Fibroblast of the aortic adventitia (primary cell): ENCODE measurements at places on chromosomes 7 and 10.

DNA sequence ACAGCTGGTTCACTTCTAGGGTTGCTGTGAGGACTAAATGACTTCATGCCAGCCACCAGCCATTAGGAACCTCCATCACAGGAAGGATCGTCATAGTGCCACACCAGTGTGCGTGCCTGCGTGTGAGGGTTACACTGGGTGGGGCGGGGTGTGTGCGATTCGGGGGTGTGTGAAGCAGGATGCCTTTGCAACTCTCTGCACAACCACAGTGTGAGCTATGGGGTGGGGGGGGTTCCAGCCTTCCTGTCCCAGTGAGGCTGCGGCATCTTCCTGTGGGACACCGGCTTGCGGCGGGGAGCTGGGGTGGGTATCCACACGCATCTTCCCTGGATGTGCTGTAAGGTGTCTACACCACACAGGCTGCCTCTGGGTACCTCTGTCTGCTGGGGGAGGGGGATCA lies 6.9 kb upstream of the ELFN1 start:
- DNase-seq = no peak

- DNase-seq = no peak
These were observed 115.9 kb downstream of the ADCY1 start for GRCh38 chr7:45689797-45690761.

- no peak for DNase-seq
These were observed 318.6 kb downstream of the PTEN start for GRCh38 chr10:88181902-88182600.

DNA sequence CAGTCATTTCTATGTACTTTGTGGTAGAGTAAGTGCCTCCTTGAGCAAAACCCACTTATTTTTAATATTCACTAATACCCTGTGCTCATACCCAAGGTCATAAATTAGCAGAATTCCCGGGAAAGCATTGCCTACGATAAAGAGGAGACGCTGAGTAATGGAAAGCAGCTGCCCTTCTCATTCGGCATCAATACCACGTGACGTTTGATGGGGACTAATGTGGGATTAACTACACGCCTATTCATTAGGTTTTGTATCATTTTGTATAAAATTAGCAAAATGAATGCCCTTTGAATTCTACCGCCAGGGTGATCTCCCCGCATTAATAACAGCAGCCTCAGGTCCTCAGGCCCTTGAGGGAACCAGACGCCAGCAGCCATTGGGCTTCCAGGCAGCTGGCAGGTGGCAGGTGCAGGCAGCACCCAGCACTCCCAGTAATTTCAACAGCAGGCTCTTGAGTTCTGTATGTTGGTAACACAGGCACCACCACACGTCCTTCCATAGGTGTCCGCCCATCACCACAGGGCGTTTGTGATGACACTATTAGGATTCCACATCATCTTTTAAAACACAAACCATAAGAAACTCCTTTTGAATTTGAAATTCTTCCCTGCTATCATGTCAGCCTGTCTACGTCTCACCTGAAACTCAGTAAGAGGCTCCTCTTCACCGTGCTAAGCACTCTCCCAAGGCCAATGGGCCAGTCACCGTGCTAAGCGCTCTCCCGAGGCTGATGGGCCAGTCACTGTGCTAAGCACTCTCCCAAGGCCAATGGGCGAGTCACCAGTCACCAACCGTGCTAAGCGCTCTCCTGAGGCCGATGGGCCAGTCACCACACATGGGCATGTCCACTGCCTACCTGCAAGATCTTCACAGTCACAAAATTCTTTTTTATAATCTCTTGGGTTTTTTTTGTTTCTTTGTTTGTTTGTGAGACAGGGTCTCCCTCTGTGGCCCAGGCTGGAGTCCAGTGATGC lies 509.4 kb downstream of the PTPRN2 start:
- no peak for DNase-seq

DNA sequence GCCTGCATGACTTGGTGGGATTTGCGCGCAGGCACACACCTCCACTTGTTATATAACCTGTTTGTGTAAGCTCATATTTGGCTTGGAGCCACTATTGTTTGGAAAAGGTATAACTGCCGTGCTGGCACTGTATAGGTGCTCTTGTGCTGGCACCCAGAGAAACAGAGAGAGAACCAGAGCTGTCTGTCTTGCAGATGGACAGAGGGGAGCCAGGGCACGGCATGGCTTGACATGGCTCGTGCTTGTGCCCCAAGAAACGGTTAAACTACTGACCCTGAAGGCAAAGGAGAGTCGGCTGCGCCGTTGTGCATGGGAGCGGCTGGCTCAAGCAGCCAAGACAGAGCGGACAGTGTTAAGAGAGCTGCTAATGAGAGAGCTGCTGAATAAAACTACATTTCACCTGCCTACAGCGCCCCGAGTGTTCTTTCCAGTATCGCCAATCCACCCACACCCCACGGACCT lies 23.2 kb downstream of the RAPGEF5 start:
- no peak for DNase-seq

DNA sequence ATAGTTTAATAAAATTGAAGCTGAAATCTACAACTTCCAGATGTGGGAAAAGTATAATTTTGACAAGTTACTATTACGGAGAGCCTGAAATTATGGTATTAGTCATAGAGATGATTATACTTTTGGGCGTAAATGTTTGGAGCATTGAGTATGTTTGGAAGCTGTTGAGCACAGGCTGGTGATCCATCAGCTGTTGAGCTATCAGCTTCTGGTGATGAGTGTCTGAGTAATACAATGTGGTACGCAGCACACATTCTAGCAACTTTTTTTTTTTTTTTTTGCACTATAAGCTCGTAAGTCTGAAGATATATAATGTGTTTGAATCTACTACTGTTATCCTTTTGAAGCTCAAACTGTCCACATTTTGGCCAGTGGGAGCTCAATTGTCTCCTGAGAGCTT lies 123.4 kb downstream of the ATE1 start:
- DNase-seq = peak; percentile 74

DNA sequence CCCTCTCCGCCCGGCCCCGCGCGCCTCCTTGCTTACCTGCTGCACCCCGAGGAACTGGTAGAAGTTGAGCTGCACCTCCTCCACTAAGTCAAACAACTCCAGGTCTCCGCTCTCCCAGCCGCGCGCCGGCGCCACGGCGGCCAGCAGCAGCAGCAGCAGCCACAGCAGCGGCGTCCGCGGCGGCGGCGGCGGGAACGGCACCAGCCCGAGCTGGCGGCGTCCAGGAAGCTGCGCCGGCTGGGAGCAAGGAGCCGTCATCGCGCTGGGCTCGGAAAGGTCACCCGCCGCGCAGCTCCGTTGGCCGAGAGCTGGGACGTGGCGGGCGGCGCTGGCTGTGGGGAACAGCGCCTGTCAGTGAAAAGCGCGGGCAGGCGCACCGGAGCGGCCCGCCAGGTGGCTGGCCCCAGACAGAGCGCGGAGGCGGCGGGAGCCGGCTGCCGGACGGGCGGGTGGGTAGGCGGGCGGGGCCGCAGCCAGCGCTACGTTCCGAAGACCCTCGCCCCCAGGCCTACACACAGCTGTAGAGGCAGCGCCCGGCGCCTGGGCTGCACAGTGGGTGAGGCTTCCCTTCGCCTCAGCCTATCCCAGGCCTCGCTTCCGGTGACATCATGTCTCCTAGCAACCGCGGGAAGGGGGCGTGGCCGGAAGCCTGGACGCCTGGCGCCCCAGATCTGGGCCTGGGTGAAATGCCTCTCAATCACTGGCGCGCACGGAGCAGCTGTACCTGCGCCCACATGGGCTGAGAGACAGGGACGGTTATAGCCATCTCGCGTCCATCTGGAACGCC lies at the start of gene DNAJC1:
Gene DNAJC1, minus strand, starts transcription at position 554 of the 787 bp plus-strand sequence. Its CDS starts 296 bp downstream, at position 258.
- peak; percentile 90 for DNase-seq

- no peak for DNase-seq
These were observed 656.4 kb upstream of the ZWINT start for GRCh38 chr10:57017356-57018037.

GRCh38 chr10:62456611-62457101 lies 82.5 kb downstream of the ZNF365 start:
- no peak for DNase-seq

GRCh38 chr7:26202019-26202990 lies 760 bp downstream of the CBX3 start:
- no peak for DNase-seq

DNA sequence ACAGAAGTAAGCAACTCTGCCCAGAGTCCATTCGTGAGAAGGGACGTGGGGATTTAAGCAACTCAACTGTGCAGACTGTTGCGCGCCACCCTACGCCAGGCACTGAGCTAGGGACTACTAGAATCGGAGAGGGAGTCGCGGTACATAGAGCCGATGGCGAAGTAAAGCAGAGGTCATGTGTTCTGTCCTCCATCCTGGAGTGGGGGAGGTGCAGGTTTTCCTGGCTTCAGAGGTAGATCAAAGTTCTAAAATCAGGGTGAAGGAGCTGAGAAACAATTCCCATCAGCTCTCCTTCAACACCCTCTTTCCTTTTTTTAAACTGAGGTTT lies 23.2 kb downstream of the SLC35G1 start:
- DNase-seq = no peak

DNA sequence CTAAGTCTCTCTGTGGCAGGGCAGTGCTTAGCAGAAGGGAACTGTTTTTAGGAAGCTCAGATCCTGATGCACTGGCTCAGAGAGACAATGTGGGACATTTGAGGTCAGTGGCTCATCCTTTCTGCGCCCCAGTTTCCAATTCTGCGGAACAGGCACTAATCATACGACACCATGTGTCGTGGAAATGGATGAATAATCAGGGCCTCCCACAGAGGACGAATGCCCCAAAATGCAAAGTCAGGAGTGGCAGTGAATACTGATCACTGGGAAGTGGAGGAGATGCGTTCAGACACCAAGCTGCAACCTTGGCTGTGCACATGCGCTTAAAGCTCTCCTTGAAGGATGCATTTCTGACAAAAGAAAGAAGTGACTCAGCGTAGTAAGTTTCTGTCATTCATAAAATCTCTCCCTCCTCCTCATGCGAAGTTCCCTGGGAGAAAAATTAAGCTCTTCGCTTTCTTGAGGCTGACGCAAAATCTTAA lies 21.9 kb upstream of the ECHDC3 start:
- DNase-seq = no peak

DNA sequence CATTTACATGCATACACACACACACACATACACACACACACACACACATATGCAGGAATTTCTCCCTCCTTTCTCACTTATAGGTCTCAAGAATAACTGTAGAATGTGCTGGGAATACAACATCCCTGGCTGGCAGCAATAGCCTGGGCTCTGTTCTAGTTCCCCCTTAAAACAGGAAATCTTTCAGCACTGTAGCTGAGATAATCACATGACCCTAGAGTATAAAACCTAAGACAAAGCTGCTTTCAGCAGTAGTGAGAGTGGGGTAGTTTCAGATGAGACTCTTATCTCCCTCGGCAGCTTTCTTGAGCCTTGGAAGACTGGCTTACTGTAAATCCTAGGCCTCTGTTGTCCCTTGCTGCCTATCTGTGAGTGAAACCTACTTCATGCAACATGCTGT lies 137.4 kb upstream of the AKR1E2 start:
- no peak for DNase-seq

- no peak for DNase-seq
These were observed 121.4 kb downstream of the POU6F2 start for GRCh38 chr7:39099146-39099545.

DNA sequence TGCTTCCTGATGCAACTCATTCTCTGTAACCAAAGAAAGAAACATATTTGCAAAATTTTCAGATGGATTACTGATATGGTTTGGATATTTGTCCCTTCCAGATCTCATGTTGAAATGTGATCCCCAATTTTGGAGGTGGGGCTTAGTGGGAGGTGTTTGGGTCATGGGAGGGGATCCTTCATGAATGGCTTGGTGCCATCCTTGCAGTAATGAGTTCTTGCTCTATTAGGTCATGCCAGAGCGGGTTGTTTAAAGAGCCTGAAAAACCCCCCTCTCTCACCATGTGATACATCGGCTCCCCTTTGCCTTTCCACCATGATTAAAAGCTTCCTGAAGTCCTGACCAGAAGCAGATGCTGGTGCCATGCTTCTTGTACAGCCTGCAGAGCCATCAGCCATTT lies 43.8 kb upstream of the PRKG1 start:
- peak; percentile 26 for DNase-seq

DNA sequence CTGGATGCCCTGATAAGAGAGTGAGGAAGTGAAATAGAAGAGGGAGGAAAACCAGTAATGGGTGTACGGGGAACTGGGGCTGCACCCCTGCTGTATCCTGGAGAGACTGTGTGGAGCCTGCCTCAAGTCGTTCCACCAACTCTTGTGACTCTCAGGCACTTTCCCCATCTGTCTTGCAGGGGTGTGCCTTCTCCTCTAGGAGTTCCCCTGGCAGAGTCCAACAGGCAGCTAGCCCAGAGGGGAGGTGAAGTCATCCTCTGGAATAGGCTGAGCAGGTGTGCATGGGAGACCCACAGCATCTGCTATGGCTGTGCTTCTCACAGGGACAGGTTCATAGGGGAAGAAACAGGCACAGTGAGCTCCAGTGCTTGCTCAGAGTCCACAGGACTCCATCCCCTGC lies 46.8 kb downstream of the WIPF3 start:
- DNase-seq = no peak

DNA sequence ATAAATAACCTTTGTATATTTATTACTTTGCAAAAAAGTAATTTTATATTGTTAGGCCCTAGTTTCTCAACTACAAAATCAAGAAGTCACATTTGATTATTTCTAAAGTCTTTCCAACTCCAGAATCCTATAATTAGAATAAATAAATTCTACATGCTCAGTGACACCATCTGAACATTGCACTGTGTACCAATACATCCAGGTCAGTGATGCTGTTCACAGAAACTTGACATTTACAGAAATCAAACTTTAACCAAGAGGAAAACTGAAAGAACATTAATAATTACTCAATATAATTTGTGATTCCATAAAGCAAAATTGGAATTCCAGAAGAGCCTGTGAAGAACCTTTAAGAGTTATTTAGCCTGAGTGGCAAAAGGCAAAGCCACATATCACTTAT lies 104.0 kb upstream of the FAM133B start:
- no peak for DNase-seq

GRCh38 chr10:129765664-129766550 lies 198.2 kb downstream of the EBF3 start:
- DNase-seq = no peak

GRCh38 chr10:78542141-78542489 lies 508.5 kb downstream of the RPS24 start:
- peak; percentile 8 for DNase-seq

GRCh38 chr7:124497176-124497575 lies 268.4 kb downstream of the GPR37 start:
- DNase-seq = no peak

GRCh38 chr10:3126741-3127346 lies 45.7 kb downstream of the PITRM1 start:
- DNase-seq = no peak

DNA sequence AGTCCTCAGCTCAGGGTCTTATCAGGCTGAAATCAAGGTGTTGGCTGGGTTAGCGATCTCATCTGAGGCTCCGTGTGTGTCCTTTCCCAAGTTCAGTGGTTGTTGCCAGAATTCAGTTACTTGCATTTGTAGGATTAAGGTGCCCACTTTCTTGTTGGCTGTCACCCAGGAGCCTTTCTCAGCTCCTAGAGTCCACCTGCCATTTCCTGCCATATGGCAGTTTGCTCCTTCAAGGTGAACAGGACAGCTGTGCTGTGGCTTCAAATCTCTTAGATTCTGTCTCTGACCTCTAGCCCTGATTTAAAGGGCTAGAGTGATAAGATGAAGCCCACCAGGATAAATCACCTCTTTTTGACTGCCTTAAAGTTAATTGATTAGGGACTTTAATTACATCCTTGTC lies 1.0 kb upstream of the HIF1AN start:
- DNase-seq = no peak

- no peak for DNase-seq
These were observed 72.8 kb downstream of the TSPAN12 start for GRCh38 chr7:120785095-120785494.

GRCh38 chr10:23358357-23358756 lies 13.8 kb upstream of the C10orf67 start:
- peak; percentile 13 for DNase-seq
